ENCODE measurements at places on chromosomes 2 and 18.
A peak's percentile ranks its signal among the peaks of the same experiment; 100 is the strongest.

DNA sequence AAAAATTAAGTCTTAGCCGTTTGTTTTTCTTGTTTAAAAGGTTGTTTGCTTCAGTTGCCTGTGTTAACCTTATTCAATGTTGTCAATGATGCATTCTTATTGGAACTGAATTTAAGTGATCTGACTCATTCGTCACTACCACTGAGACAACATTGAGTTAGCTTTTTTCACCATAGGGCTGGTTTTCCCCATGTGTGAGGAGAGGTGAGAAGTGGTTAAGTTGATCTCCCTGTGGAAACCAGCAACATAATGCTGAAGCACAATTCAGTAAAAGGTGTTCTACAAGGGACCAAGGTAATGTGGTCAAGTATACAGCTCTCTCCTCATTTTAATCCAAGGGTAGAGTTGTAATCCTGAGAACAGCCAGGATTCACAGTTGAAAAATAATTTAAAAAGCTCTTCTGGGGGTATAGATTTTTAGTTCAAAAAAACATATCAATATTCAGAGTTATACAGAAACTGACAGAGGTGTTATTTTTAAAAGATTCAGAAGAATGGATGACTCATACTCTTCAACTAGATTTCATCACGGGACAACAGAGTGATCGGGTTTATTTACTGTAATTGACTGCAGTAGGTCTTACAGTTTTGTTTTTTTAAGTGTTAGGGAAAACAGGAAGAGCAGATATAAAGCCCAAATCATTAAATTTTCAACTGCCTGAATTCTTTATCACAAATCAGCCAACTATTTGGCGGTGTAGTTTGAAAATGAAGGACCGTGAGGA is 12.6 kb downstream of the NOP58 start:
- peak; percentile 80 for DNase-seq

DNA sequence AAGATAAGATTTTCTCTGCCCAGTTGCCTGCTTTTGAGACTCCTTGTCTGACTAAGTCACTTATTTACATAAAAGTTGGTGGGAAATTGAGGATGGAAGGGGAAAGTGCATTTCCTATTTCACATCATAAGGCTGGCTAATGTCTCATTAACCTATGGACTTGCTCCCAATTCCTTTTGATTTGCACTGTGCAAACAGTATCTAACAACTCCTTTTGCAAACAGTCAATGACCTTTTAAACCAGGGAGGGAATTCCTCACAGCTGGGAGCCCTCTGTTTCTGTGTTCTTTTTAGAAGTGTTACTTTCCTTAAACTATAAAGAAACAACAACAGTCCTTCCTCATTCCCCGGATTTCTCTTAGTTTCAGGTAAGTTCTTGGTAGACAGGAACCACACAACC is 272.8 kb downstream of the RND3 start:
- DNase-seq: peak; percentile 6

DNA sequence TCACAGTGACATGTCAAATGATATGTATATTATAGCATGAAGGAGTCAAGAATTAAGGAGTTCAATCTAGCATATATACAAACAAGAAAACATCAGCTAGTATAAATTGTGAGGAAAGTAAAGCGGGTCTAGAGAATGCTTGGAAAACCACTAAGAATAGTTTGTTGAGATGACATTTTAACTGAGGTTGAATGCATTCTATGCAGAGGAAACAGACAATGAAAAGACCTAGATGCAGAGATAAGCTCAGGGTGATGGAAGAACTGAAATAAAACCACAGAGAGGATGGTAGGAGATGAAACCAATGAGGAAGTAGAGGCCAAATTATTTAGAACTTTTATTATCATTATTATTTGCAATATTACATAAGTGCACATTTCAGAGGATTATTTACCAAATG is 803.6 kb upstream of the FANCL start:
- DNase-seq: no peak

GRCh38 chr2:31249009-31249690 is 15.2 kb downstream of the EHD3 start:
- no peak for DNase-seq

- no peak for DNase-seq
Measured at GRCh38 chr2:168179592-168179991, 67.8 kb downstream of the STK39 start.

DNA sequence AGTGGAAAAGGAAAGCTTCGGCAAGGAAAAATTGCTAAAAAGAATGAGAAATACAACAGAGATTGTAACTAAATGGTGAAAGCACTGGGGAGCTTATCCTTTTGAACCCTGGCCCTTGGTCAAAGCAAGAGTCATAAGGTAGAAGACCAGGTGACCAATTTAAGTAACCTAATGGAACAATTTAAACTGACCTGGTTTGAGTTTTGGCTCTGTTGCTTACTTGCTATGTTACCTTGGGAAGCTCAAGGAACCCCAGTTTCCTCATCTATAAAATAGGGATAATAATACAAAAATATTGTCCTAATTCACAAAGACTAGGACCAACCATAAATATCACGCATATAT is 48.6 kb downstream of the NHEJ1 start:
- DNase-seq: no peak

DNA sequence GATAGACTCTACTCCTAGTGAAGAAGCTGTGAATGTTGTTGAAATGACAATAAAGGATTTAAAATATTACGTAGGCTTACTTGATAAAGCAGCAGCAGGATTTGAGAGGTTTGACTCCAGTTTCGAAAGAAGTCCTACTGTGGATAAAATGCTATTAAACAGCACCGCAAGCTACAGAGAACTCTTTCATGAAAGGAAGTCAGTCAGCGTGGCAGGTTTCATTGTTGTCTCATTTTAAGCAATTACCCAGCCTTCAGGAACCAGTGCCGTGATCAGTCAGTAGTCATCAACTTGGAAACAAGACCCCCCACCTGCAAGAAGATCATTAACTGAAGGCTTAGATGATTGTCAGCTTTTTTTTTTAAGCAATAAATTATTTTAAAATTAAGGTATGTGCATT is 14.0 kb downstream of the USP14 start:
- DNase-seq: no peak

DNA sequence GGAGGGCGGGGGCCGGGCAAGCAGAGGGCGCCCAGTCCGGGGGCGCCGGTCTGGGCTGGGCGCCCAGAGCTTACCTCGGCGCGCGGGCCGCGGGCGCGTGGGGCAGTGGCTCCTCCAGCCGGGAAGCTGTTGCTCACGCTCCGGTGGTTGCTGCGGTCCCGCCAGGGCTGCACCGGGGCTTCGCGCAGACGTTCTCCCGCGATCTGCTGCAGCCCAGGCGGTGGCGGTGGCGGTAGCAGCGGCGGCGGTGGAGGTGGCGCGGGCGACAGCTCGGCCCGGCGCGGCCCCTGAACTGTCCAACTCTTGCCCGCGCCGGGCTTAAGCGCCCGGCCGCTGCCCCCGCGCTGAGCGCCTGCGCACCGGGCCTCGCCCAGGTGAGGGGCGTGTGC is 391 bp downstream of the ZNF385B start:
- no peak for DNase-seq

- no peak for DNase-seq
Measured at GRCh38 chr2:85958731-85959130, 69.9 kb upstream of the ST3GAL5 start.

DNA sequence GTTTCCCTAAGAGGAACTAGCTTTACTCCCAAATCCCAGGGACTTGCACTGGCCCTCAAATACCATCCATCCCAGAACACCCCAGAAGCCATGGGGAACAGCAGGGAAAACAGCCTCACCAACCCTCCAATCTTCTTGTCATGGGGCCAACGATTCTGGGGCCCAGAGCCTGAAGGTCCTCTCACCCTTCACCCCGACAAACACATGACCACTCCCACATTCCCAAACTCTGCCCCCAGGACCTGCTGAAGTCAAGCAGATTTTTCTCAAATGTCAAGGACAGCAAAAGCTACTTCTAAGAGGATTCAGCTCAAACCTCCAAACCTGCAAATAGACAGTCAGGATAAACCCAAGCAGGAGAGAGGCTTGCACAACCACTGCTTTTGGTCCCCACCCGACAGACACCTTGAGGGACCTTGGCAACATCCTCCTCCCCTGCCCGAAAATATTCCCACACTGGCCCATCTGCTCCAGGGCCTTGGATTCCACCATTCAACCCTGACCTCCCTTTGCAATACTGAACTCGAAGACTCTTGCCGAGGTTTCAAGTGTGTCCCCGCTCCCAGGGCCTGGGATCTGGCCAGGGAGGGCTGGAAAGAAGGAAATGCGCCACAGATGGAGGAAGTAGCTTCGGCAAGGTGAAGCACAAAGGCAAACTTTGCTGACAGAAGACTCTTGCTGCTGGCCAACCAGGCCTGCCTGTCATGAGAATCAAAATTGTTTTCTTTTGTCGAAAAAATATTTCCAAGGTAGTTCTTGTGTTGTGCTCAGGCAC is 143.3 kb downstream of the ZFP36L2 start:
- peak; percentile 83 for DNase-seq

GRCh38 chr18:43524260-43524659 is 247.0 kb upstream of the SYT4 start:
- DNase-seq: no peak

DNA sequence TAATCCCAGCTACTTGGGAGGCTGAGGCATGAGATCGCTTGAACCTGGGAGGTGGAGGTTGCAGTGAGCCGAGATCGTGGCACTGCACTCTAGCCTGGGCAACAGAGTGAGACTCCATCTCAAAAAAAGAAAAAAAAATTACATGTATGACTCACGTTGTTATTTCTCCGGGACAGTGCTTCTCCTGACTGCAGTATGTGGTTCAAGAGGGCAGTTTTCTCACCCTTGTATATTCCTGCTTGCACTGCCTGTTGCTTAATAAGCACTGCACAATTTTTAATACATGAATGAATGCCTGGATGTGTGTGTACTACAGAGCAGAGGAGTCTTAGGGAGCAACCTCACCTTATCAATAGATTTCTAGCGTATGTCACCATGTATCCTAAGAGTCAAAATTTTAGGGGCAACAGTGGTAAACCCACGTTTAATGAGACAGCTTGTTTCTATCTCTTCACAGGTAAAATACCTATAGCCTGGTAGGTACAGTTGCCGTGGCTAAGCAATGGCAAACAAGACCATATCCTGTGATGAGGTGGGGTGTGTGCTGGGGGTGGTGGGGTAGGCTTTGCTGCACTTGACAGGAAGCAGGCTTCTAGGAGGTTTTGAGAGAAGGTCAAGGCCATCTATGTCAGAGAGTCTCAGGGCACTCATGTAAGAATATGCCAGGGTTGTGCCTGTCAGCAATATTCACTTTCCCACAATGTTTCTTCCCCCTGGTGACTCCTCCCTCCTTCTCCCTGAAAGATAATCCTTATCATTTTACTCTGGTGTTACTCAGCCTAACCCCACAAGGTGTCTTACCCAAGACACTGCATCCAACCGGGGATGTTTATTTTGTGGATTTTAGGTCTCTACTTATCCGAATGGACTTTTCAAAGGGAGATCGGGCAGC is 36.9 kb upstream of the MEX3C start:
- no peak for DNase-seq

DNA sequence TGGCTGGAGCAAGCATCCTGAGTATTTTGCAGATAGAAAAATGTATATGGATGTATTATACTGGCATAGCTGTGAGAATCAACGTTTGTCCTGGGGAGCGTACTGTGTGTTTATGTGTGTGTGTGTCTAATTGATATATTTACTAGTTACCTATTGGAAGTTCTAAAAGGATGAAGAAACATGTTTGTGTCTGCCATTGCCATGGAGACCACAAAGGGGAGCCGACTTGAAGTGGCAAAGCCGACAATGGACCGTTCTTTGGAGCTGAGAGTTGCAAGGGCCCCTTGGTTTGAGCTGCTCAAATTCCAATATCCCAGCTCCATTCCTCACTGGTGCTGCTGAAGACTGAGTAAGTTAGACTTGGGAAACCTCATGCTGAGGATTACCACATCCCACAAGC is 14.3 kb upstream of the SLC25A52 start:
- DNase-seq: no peak

DNA sequence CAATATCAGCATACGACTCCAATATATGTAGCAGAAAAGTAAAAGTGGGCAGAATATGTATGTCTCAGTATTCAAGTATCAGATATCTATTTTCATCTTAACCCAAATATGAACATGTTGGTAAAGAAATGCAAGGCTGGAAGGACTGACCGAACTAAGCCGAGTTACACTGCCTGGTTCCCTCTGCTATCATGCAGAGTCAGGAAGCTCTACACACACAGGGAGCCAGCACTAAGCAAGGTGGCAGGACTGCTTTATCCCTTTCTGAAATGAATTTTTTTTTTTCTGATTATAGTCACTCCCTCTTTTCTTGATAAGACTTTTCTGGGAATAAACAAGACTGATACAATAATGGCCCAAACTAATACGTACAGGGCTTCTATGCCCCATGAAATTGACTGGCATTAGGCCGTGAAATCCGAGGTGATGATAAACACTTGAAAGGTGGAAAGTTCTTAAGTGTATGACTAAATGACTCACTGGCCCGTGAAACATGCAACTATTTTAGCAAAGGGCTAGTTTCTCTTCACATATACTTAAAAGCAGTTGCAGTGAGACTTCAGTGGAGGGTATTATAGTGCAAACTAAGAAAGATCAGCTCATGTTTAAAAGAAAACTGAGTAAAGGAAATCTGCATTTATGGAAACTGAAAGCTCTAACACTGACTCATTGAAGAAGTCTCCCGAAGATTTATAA is 14.9 kb downstream of the DPP4 start:
- peak; percentile 69 for DNase-seq

DNA sequence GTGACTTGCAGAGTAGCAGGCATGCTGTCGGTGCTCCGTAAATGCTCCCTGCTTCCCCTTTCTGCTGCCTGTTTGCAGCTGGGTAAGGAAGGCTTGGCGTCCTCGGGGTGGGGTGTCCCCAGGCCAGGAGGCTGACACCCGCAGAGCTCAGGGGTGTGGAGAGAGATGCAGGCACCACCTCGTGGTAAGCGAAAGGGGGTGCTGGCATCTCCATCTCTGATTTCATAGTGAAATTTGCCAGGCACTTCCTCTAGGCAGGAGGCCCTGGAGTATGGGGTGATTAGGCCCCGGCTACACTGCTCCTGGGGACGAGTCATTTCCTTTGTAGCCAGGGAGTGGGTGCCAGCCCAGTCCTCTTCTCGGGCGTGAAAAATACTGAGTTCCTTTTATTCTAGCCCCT is 160.4 kb downstream of the KLHL29 start:
- peak; percentile 13 for DNase-seq

DNA sequence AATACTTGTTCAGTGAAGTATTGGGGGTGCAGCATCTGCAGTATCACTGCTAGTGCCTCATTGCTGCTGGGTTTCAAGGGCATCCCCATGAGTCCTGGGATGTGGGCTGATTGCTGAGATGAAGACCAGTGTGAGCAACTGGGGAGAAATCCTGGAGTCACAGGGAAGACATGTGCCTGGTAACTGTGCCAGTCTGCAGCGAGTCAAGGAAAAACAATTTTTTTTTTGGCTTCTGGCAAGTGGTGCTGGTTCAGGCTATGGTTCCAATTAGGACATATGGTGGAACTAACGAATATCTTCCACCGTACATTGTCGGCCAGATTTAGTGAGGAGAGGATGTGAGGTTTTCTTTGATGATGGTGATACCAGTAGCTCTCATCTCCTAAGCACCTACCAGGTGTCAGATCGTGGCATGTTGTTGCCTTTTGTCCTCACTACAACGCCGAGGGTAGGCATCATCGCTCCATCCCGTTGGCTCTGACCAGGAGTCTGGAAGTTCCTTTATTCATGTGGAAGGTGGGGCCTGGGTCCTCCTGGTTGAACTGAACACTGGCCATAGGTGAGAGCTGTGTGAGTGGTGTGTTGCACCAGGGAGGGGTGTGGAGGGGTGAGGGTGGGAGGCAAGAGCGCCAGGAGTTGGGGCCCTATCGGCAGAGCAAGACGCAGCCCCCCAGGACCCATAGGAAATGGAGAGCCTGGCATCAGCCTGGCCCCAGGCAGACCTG is 118.0 kb upstream of the HS6ST1 start:
- DNase-seq: no peak

GRCh38 chr2:166671235-166671634 is 177.2 kb upstream of the SCN7A start:
- no peak for DNase-seq
